ENCODE measurements at places on chromosomes 4 and X.
A peak's percentile ranks its signal among the peaks of the same experiment; 100 is the strongest.

DNA sequence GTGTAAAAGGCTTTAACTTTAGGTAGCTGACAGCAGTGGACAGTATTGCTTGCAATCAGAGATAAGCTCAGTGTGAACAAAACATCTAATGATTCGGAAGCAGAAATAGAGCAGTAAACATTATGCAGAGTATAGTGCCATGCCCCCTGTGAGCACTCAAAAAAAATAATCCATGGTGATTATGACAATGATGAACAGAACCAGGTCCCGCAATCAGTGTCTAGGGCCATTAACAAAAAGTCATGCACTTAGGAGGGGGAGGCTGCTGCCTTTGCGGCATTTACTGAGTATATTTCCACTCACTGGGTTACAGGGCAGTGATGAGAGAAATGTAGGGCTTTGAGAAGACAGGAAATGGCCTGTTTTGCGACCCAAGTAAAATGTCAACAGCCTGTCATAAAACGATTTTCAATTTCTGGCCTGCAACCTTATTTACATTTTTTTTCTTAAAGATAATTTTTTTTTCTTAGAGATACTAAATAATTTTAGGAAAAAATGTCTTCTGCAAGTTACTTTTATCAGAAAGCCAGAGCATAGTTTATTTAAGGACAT lies 27.3 kb upstream of the NEIL3 start:
- no peak for DNase-seq

DNA sequence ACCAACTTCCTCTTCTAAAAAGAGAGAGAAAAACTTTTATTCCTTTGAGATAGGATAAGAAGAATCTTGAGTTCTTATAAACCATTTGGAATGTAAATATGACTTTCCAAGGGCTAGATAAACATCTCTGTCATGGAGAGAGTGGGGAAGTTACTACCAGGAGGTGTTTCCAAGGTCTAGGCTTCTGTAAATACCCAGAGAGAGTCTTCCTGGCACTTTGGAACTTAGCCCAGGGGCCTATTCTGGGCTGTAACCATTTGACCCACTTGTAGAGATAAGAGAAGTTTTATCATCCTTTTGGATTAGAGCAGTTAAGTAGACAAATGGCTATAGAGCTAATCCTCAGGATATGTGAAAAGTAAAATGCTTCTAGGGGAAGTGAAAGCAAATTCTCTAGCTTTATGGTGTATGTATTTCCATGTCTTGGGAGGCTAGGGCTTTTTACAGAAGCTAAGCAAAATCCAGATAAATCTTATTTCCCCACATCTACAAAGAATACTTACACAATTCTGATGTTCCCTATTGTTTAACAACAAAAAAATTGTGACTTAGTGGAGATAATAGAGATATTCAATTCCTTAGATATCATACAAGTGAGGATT lies 51.1 kb downstream of the MCUB start:
- DNase-seq, result peak; percentile 67

GRCh38 chr4:3657902-3658529 lies 108.2 kb upstream of the ADRA2C start:
- DNase-seq, result peak; percentile 88

GRCh38 chrX:74179990-74180389 lies 124.0 kb upstream of the ZCCHC13 start:
- no peak for DNase-seq

DNA sequence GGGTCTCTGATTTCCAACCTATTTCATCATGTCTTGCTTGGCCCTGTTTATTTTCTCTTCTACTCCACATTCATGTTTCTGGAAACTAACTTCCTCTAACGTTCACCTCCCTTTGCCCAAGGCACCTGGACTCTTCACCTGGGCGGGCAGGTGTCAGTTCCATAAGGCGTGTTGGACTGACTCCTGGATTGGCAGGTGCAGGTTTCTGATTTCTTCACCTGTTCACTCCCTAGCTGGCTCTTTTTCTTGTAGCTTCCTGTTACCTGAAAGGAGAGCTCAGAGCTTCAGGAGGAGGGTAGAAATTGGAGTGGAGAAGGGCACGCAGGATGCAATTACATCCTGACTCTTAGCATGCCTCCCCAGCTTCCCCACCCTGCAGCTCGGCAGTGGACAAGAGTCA lies 350.8 kb upstream of the KLF3 start:
- DNase-seq, result no peak

- no peak for DNase-seq
These were observed 54.5 kb downstream of the HTRA3 start for GRCh38 chr4:8323947-8324555.

- no peak for DNase-seq
These were observed 7.6 kb upstream of the VEGFD start for GRCh38 chrX:15391850-15392249.

DNA sequence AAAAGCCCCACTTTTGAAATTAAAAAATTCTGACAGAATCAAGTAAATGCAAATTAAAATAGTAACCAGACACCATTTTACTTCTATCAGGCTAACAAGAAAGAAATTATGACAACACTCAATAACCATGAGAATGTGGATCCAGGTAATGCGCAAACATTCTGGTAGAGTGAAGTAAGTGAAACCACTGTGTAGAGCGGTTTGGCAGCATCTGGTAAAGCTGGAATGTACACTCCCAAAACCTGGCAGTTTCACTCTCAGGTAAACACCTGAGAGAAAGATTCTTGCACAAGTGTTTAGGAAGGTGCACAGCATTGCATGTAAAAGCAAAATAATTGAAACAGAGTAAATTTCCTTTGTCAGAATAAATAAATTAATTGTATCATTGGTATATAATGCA lies 81.8 kb downstream of the TRIML1 start:
- DNase-seq, result no peak

DNA sequence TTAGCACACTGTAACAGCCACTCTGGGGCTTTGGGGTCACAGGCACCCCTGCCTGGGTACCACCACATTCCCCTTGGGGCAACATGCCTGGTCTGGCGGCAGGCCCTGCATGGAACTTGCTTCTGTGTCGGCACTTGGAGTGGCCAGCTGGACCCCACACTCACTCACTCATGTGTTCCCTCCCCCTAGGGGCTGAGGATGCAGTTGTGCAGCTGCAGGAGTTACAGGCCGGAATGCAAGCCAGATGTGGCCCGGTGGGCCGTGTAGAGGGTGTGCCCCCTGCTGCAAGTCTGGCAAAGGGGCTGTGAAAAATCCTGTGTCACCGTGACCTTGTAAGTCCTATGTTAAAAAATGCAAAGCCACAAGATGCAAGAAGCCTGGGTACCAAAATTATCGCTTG lies 34.2 kb downstream of the ATXN3L start:
- no peak for DNase-seq

GRCh38 chrX:68419975-68420374 lies 13.3 kb downstream of the OPHN1 start:
- no peak for DNase-seq

DNA sequence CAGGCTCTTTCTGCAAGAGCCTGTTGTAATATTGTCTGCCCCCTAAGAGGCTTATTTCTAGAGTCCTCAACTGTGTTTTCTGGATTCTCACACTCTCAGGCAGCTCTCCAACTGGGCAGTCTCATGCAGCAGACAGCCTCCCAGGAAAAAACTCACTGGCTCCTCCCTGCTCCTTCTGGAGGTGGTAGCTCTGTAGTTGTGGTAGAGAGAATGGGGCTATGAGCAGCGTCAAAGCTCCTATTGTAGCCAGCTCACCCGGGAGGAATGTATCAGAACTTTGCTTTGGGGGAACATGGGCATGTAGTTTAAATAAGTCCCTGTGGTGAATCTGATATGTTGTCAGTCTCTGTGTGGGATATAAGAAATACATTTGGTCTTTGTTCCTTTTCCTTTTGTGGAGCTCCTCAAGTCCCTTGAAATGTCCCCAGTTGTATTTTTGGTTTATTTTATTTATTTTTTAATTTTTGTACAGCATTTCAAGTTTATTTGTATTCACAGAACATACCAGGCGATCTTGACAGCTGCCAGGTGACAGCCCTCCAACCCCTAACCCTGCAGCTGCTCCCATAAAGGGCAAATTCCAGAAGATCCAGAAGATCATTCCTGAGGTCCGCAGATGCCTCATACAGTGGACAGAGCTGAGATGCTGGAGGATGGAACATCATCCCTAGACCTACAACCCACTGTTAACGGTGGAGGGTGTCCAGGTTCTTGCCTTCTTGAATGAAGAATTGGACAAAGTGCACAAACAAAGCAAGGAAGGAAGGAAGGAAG lies 45.7 kb downstream of the TRIM61 start:
- DNase-seq, result no peak

- peak; percentile 45 for DNase-seq
These were observed 25.8 kb downstream of the OTUD4 start for GRCh38 chr4:145154573-145154972.

DNA sequence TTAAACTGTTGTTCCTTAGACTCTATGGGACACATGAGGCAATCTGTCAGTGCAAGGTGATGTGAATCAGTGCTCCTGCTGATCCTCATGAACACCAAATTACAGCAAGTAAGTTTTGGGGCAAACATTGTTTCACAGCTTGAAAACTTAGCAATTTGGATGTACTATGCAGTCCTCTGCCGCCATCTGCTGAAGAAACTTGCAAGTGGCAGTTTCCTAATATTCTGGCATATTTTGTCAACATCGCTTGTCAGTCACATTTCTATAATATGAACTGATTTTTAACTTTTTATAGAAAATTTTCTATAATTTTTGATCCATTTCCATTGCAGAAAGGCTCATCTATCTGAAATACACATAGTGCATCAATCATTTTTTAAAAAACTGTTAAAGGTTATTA lies 56.3 kb downstream of the ZAR1 start:
- peak; percentile 53 for DNase-seq

GRCh38 chr4:173575482-173576152 lies 45.6 kb upstream of the HAND2 start:
- no peak for DNase-seq

GRCh38 chr4:78721747-78722146 lies 54.4 kb upstream of the BMP2K start:
- no peak for DNase-seq

DNA sequence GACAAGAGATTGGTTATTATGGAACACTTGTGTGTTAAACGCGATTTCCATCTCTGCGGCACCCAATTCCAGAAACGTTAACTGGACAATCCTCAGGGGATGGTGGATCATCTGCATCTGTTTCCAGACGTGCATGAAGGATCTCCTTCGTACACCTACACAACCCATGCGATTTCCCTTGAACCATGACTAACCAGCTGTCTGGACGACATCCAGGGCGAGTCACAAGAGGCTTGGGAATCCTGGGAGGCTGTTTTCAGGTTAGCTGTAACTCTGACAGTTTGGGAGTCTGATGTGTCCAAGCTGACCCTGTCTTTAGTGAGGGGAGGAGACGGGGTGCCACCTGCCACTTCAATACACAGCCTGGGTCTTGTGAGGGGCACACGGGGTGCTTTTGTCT lies 84.5 kb downstream of the GATB start:
- peak; percentile 88 for DNase-seq

- DNase-seq, result no peak
These were observed 32.0 kb upstream of the XK start for GRCh38 chrX:37653397-37654085.

DNA sequence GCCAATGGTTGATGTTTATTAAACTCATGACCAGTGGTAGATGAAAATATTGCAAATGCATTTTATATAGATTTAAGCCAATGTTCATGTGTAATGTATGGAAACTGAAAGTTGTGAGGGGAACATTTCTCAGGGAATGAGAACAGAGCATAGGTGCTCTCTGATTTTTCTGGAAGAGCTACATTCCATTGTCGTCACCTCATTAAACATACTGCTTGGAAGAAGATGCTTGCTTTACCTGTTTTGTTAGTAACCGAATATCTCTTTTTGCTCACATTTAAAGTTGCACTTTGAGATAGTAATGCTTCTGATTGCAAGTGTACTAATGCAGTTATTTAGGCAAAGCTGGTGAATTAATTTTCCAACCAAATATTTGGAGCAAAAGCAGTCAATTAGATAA lies 93.8 kb upstream of the CLCN4 start:
- no peak for DNase-seq

DNA sequence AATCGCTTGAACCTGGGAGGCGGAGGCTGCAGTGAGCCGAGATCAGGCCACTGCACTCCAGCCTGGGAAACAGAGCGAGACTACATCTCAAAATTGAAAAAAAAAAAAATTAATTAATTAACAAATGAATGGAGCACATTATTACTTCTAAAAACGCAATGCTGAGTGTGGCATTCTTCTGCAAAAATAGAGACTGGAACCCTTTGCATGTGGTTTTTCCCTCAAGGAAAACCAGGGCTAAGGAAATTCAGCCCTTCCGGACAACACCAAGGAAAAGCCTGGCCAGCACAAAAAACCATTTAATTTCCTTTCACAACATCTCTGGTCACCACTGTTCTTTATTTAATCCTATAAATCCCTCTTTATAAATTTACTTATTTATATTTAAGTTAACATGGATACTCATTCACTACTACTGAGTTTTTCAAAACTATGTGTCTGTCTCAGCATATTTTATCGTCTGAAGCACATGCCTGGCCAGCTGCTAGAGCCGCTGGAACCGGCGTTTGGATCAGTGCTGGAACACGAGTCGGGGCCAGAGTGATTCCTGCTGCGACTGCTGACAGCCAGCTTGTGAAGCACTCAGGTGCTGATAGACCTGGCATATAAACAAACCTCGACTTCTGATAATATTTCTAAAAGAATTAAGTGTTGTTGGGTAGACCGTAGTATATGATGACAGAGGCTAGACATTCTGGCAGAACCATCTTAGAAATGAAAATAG lies 84.5 kb upstream of the WWC2 start:
- DNase-seq, result no peak

- DNase-seq, result no peak
These were observed 83.0 kb upstream of the CBR4 start for GRCh38 chr4:169092889-169093522.

DNA sequence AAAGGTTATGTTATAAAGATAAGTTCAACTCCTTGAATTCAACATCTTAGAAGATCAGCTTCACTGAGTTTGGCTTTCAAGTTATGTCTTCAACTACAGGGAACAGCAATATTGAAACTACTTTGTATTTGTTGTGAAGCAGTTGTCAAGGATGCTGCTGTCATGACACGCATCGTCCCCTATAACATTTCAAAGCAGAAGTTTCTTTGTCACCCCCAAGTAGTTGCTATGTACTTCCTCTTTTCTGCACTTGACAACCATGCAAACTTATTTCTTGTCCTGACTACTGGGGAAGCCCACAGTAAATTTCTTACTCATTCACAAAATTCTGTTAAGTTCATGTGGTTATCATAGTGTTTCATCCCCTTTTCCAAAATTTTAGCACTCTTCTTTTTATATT lies 14.3 kb downstream of the ANTXR2 start:
- no peak for DNase-seq

DNA sequence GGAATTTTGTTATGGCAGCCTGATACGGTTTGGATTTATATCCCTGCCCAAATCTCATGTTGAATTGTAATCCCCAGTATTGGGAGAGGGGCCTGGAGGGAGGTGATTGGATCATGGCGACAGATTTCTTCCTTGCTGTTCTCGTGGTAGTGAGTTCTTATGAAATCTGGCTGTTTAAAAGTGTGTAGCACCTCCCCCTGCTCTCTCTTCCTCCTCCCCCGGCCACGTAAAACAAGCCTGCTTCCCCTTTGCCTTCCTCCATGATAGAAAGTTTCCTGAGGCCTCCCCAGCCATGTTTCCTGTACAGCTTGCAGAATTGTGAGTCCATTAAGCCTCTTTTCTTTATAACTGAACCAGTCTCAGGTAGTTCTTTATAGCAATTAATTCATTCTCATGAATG lies 37.9 kb downstream of the SUPT20HL2 start:
- no peak for DNase-seq

GRCh38 chrX:76987381-76987780 lies 459.8 kb upstream of the FGF16 start:
- no peak for DNase-seq

All from iris pigment epithelial cell (primary cell).